ENCODE measurements at places on chromosomes 4 and X.

DNA sequence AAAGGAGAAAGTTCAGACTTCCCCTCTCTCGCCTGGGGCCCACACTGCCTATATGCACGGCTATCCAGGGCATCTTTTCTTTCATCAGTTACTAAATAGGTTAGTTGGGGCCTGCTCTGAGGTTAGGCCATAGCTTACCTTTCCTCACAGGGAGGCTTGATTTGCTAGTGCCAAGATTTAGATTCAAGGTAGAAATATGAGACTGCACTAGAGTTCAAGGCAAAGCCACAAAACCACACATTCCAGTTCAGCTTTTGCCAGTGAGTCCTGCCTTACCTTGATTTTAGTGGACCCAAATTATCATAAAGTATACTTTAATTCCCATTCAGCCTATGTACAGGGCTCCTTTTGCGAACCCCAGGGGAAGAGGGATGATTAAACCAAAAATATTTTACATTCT is 762.8 kb downstream of the PDHA2 start:
- DNase-seq: no peak

GRCh38 chrX:22800806-22801205 is 199.0 kb upstream of the DDX53 start:
- DNase-seq: no peak

GRCh38 chrX:95949588-95949987 is 735.1 kb upstream of the DIAPH2 start:
- DNase-seq: no peak

DNA sequence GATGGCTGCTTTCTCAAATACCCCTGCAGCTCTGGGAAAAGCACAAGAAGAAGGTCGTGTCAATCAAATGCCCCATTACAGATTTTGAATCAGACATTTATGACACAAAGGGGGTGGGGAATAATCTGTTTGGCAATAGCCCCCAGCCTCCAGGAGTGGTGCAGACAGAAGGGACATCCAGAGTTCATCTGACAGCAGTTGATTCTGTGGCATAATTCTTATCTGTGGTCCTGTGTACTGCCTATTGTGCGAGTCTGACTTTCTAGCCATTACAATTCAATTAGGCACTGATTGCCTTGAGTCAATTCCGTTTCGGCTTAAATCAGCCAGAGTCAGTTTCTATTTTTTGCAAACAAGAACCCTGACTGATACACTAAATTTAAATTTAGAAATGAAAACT is 28.6 kb upstream of the DCLK2 start:
- DNase-seq: no peak

DNA sequence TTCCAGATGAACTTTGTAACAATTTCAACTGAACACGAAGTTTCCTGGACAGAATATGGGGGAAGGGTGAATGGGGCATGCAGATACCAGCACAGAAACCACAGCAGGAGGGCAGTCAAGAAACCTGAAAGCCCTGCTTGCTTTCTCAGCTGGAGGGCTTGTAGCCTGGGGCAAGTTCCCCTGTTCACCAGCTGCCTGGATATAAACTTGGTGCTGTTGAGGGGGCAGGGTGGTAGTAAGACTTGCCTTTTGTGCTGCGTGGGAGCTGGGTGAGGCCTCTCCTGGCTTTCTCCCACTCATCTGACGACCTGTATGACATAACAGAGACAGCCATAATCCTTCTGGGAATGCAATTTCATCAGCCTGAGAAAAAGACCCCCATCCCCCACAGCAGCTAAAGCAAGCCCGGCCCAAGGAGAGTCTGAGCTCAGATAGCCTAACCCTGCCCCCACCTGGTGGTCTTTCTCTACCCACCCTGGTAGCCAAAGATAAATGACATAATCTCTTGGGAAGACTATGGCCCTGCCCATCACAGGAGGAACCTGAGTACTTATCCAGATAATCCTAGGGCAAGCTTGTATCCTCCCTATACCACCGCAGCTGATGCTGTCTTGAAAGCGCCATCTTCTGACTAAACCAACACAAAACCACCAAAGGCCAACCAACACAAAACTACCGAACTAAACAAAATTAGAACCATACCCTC is 234.3 kb downstream of the LAS1L start:
- no peak for DNase-seq

- DNase-seq: no peak
Measured at GRCh38 chr4:33658971-33659370, 2585.3 kb downstream of the ARAP2 start.

DNA sequence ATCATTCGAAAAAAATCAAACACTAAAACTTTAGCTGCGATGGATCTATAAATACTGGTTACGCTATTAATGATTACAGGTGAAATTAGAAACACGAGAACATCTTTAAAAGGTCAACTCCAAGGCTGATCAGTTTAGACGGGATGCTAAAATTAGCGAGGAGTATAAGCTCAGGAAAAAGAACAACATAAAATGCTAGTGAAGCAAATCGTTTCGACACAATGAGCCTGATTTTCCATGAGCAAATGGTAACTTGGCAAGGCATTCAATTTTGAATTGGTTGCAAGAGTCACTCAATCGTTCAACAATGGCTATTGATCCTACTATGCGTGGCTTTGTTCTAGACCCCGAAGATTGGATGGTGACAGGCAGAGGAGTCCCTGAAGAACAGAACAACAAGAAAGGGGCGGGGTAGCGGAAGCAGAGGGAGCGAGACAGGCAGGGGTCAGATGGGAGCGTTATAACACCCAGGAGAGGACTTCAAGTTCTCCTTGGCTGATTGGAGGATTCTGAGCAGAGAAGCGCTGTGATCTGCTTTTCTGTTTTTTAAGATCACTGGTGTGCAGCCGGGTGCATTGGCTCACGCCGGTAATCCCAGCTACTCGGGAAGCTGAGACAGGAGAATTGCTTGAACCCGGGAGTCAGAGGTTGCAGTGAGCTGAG is 146.5 kb downstream of the RBM47 start:
- no peak for DNase-seq

DNA sequence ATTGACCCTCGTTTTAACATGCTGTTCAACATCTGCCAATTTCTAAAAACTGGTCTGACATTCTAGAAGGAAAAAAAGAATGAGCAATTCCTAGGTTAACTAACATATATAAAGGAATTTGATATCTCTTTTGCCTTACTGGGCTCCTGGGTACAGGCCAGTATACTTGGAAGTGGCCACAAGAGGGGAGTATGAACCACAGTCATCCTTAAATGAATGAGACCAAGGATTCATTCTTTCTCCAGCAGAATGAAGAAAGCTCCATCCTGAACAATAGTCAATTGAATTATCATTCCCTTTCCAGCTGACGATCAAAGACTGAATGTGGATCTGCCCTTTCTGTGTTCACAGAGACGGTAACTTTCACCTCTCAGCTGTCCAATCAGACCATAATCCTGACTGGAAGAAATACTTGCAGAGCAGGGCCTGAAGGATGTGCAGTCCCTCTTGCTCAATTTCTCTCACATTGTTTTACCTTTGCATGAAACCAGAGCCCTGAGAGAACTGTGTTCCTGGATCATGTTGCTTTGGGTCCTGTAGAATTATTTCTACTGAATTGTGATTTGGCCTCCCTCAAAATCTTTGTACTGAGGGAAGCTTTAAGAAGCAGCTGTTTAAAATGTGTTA is 14.8 kb upstream of the SPARCL1 start:
- no peak for DNase-seq

GRCh38 chrX:54494166-54494988 is 1.7 kb downstream of the FGD1 start:
- no peak for DNase-seq

DNA sequence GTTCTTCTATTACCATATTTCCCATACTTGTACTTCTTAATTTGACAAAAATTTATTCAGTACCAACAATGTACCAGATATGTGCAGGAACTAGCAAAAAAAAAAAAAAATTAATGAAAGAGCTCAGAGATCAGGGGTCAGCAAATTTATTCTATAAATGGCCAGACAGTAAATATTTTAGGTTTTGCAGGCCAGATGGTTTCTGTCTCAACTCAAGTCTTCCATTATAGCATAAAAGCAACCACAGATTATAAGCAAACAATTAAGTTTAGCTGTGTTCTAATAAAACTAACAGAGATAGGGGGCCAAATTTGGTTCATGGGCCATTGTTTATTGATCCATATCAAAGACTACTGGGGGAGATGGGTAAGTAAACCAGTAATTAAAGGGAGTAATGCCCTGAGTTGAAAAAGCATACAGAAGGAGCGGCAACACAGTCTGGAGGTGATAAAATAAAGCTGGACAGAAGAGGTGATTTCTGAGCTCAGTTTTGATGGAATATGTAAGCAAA is 19.3 kb downstream of the NEK1 start:
- DNase-seq: no peak

DNA sequence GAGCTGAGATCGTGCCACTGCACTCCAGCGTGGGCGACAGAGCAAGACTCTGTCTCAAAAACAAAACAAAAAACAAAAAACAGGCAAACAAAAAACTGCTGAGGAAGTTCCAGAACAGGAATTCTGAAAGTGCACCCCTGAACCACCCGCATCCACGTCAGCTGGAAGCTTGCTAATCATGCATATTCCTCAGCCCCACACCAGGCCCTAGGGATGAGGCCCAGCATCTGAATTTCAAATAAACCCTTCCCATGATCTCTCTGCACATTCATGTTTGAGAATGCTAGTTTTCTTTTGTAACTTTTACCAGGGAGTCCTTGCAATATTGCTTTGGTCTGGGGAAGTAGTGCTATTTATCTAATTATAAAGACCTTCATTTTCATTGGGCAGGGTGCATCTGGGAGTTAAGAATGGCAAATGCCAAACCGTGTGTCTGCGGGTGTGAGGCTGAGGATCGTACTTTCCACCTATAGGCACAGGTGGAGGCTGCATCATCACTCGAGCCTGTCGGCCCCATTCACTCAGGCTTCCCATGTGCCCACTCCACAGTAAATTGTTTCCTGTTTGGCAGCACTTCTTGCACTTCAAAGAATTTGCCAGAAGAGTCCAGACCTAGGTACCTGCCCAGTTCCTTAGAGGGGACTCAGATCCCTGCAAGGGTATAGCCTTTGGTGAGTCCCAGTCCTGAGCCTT is 23.6 kb downstream of the CCKAR start:
- DNase-seq: no peak

DNA sequence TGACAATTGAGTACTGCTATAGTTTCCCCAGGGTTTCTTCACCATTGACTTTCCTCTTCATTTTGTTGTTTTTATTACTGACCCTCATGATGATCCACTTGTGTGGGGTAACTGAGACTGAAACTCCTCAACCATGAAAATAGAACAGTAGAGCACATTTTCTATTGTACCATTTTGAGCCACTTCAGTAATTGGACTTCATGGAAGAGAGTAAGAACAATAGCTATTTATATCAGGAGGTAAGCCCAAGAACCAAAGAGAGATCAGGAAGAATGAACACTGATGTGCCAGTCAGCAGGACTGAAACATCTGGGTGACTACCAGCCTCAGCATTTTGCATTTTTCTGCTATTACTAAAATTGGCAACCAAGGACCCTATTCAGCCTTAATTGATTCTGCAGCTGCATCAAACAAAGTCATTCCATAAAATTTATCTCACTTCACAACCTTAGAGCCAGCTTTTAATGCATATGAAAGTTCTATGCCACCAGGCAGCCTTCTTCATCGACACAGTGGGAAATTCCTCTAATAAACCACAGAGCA is 151.4 kb downstream of the BANK1 start:
- DNase-seq: no peak

GRCh38 chr4:153962311-153963039 is 173.6 kb upstream of the SFRP2 start:
- DNase-seq: no peak

DNA sequence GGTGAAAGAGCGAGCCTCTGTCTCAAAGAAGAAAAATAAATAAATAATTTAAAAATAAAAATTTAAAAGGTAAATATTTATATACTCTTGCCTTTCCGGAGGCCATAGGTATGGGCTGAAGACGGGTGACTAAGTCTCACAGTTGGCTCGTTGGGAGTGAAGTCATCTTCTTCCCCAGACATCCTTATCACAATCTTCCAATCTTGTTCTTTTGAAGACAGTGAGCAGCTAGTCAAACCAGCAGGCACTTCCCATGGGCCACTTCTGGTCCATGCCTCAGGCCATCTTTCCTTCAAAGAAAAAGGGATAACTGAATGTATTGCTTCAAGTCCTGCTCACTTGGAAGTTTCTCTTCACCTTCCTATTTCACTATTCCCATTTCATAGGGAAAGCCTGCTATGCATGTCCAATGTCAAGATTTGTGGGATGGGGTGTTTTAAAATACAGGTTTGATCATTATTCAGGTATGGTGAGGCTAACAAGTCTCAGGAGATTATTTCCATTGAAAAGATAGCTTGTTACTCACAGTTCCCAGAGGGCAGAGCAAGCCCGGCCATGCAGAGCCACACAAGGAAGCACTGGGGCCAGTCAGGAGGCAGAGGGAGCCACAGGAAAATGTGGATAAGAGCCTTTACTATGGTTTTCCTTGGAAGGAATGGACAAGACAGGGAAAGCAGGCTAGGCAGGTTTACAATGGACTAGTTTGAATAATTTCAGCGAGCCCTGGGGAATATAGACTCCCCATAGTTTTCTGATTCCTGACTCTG is 33.3 kb upstream of the VCX2 start:
- no peak for DNase-seq

DNA sequence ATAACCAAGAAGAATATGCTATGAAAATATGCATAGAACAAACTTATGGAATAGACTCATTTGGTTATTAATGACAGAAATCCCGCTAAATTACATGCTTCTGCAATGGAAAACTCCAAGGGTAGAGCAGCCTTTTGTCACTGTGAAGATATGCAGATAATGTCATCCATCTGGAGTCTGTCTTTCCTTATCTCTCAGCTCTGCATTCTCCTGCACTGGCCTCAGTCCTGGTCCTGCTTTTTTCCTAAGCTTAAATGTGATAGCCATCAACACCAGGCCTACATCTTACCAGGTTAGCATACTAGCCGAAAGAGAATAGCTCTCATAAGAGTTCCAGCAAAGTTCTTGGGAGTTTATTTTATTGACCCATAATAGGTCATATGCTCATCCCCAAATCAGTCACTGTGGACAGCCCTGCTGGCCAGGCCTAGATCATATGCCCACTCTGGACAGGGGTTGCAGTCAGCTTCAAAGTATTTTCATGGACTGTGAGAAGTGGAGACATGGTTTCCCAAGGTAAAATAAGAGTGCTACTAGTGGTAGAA is 86.5 kb upstream of the LEF1 start:
- no peak for DNase-seq

- no peak for DNase-seq
Measured at GRCh38 chr4:159106636-159107035, 3.8 kb downstream of the RAPGEF2 start.

- DNase-seq: no peak
Measured at GRCh38 chrX:959595-959994, 252.9 kb downstream of the CRLF2 start.

- DNase-seq: no peak
Measured at GRCh38 chr4:65190780-65191179, 479.5 kb downstream of the EPHA5 start.

- no peak for DNase-seq
Measured at GRCh38 chrX:50100188-50100587, 100.6 kb downstream of the AKAP4 start.

All from AG09309 (cell line).